Activated T-helper 1 cell treated with anti-CD3 and anti-CD28 coated beads, Interleukin-12 subunit alpha, Interleukin-12 subunit beta, Interleukin-2, Interleukin-4 antibody, amounts not matched to agents 30 ng/mL and 10 ng/mL and 1 ng/mL, durations not matched to agents 14 hours and 24 hours and 36 hours (primary cell): ENCODE measurements at places on chromosomes 6 and 20. TPM values are rescaled to one million over a fixed set of nuclear protein-coding genes. Genes with fewer than 3 reads are reported as not detected.

The CDSN gene
- not detected in 2 replicates for total RNA-seq

The KLHDC3 gene
- 76.6 and 77.0 TPM in 2 replicates for total RNA-seq

The OGFRL1 gene
- 4.2 and 4.8 TPM in 2 replicates for total RNA-seq

The LAMA5 gene
- total RNA-seq, result 0.83 and 1.2 TPM in 2 replicates

The PTCRA gene
- not detected in 2 replicates for total RNA-seq

The CCN6 gene
- 0.17 TPM in 1 of 2 replicates, not detected in the other for total RNA-seq

The HLA-DQB1 gene
- total RNA-seq, result 4.3 and 4.7 TPM in 2 replicates

The CRISP3 gene
- not detected in 2 replicates for total RNA-seq

The GGTLC1 gene
- not detected in 2 replicates for total RNA-seq

The KIF25 gene
- not detected in 2 replicates for total RNA-seq

GRCh38 chr6:168373389-168373788 lies 53.8 kb upstream of the DACT2 start:
- no peak overlapping the region for H3K27ac ChIP-seq
- H3K4me1 ChIP-seq, result no peaks in the 10 kb centered on the region
- H3K27me3 ChIP-seq, result no peaks in the 10 kb centered on the region
- DNase-seq, result no peak
- no peak overlapping the region for H3K4me3 ChIP-seq

DNA sequence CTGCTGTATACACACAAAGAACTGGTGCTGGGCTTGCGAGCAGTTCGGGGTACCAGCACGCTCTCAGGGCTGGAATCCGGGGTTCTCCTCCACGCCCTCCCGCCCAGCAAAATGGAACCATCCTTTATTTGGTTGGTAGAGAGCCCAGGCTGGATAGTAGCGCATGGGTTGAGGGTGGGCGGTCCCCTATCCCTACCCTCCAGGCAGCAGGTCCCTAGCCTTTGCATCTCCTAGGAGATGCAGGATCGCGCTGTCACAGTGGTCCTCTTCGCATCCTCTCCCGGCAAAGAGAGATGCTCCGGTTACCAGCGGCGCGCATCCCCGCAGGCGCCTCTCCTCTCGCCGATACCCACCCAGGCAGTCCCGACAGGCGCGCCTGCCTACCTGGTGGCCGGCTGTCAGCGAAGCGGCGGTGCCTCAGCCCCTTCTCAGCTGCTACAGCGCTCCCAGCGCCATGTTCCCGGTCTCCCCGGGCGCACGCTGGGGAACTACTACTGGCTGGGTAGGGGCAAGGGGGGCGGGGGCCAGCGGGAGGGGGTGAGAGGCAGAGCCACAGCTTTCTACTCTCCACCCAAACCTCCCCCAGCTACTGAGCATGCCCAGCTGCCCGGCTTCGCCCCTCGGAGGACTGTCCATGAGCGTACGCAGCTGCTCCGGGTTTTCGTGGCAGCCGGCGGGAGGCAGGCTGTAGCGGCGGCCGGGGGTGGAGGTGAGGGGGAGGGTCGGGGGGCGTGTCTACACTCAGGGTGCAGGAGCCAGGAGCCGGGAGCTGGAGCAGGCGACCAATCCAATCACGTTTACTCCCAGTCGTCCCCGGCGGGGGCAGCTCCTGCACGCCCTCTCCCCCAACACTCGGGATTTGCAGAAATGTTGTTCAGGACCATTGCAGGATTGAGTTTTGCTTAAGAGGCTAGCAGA lies at the start of gene PAK5:
TSS of gene PAK5 (minus strand) at position 699 of the 918 bp plus-strand sequence. CDS start 194,748 bp downstream, outside the sequence.
- H3K4me3 ChIP-seq, result no peak within 1 kb of the TSS
- H3K27ac ChIP-seq, result no peak within 1 kb of the TSS
- no peaks in the 10 kb centered on the region for H3K36me3 ChIP-seq
- no peak for DNase-seq

DNA sequence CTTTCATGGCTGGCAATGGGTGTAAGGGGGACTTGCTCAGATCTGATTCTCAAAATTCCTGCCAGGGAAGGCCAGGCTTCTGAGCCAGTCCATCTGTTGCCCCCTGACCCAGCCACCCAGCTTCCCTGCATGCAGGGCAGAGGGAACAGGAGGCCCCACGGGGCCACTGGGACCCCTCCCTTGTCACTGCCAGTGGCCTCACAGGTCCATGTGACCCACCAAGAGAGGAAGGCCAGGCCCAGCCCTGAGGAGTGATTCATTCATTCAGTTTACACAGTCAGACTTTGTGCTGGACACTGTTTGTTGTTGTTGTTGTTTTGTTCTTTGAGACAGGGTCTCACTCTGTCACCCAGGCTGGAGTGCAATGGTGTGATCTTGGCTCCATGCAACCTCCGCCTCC lies 39.5 kb downstream of the UBE2V1 start:
- H3K4me3 ChIP-seq, result no peak overlapping the region
- H3K4me1 ChIP-seq, result peaks cover 12% of the 10 kb centered on the region
- H3K36me3 ChIP-seq, result no peaks in the 10 kb centered on the region
- no peak overlapping the region for H3K27ac ChIP-seq
- peaks cover 7% of the 10 kb centered on the region for H3K27me3 ChIP-seq

DNA sequence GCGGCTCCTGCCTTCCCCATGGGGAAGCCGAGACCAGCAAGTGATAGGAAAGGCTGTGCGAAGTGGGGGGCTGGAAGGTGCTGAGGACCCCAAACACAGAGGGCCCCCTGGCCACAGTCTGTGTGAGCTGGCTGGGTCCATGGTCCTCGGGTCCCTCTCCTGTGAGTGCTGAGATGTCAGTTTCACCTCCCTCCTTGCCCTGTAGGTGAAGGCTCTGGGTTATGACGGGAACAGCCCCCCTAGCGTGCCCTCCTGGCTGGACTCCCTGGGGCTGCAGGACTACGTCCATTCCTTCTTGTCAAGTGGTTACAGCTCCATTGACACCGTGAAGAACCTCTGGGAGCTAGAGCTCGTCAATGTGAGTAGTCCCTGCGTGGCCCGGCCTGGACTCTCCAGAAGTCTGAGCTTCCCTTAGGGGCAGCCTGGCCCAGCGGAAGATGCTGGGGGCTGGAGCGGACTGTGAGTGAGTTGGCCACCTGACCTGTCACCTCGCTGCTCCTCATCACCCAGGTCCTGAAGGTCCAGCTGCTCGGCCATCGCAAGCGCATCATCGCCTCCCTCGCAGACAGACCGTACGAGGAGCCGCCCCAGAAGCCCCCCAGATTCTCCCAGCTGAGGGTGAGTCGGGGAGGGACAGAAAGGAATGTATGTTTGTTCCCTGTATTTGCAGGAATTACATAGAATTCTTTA lies 61.7 kb downstream of the TCP11 start:
- H3K36me3 ChIP-seq, result no peaks in the 10 kb centered on the region
- no peaks in the 10 kb centered on the region for H3K27me3 ChIP-seq
- no peaks in the 10 kb centered on the region for H3K4me1 ChIP-seq
- no peak overlapping the region for H3K4me3 ChIP-seq
- DNase-seq, result no peak

DNA sequence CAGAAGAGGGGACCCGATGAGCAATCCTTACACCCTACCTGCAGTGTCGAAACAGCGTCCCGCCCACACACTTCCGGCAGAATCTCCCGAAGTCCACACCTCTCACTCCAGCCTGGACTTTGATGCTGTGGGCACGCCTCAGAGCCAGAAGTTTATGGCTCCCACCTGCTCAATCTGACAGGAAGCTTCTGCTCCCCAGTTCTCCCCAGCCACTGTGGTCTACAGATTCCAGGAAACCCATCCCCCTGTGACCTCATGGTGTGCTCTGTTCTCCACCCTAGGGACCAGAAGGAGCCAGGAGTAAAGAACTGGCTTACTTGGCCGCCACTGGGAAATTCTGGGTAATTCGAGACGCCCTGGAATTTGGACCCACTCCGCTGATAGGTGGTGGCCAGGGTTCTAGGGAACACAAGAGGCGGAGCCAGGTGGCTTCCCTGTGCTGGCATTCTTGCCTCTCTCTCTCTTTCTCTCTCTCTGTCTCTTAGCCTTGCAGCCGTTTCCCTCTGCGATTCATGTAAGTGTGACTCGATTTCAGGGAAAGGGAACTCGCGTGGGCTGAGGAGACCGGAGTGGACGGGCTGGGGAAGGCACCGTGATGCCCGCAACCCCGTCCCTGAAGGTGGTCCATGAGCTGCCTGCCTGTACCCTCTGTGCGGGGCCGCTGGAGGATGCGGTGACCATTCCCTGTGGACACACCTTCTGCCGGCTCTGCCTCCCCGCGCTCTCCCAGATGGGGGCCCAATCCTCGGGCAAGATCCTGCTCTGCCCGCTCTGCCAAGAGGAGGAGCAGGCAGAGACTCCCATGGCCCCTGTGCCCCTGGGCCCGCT lies at the start of gene TRIM15:
TSS of gene TRIM15 (plus strand) at position 457 of the 828 bp plus-strand sequence. CDS start at position 596, 139 bp downstream.
- H3K27ac ChIP-seq, result peak within 1 kb of the TSS; percentile 63
- DNase-seq, result peak; percentile 48
- H3K36me3 ChIP-seq, result peaks cover 2% of the 10 kb centered on the region
- peak within 1 kb of the TSS; percentile 23 for H3K4me3 ChIP-seq
- peaks cover 72% of the 10 kb centered on the region for H3K4me1 ChIP-seq

DNA sequence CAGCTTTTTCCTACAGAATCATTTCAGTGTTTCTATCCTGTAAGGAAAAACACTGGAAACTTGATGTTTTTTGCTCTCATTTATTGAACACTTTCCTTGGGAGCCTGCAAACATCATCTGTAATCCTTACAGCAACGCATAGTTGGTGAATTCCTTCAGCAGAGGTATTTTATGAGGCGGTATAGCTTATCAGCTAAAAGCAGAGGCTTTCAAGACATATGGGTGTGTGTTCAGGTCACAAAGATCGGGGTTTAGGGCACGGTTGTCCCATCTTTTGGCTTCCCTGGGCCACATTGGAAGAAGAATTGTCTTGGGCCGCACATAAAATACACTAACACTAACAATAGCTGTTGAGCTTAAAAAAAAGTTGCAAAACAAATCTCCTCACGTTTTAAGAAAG lies 185.0 kb downstream of the AIG1 start:
- H3K27me3 ChIP-seq, result no peaks in the 10 kb centered on the region
- no peak overlapping the region for H3K4me3 ChIP-seq
- DNase-seq, result no peak
- H3K4me1 ChIP-seq, result peaks cover 5% of the 10 kb centered on the region

- H3K27me3 ChIP-seq, result peaks cover 33% of the 10 kb centered on the region
- H3K36me3 ChIP-seq, result no peaks in the 10 kb centered on the region
- no peaks in the 10 kb centered on the region for H3K4me1 ChIP-seq
- no peak for DNase-seq
- H3K4me3 ChIP-seq, result no peak overlapping the region
These were observed 3.7 kb upstream of the SYNDIG1 start for GRCh38 chr20:24465730-24466129.

DNA sequence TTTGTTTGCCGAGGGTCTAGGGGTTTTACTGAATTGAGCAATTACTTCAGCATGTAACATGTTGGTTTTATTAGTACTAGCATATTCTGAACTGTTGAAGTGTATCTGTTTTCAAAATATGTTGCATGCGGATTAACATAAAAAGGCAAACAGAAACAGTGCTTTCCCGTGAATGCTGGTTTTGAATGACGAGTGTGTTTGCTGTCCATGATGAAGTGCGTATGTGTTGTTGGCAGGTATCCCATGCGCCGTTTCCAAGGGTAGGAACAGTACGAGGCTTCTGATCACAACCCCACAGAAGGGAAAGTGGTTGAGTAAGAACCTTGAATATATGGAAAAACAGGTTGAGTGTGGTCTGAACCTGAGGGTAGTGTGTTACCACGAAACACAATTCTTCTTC lies 232.9 kb downstream of the SAMD5 start:
- no peak for DNase-seq
- no peak overlapping the region for H3K4me3 ChIP-seq
- H3K36me3 ChIP-seq, result no peaks in the 10 kb centered on the region
- H3K27ac ChIP-seq, result no peak overlapping the region
- no peaks in the 10 kb centered on the region for H3K27me3 ChIP-seq

DNA sequence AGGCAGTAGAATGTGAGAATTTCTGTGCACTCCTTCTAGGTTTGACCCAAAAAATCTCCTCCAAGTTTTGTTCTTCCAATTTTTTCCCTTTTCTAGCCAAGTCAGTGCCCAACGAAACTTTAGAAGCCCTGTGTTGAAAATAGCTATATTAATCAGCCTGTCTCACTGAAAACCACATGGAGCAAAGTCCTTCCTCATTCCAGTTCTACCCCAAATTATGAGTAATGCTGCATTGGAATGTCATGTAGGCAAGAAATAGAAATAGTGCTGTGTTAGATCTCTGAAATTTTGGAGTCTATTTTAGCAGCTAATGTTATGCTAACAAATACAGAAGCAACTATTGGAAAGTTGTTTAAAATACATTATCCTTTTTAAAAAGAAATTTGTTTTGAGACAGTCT lies 725.5 kb downstream of the TBC1D32 start:
- no peaks in the 10 kb centered on the region for H3K4me1 ChIP-seq
- no peak for DNase-seq
- H3K27me3 ChIP-seq, result no peaks in the 10 kb centered on the region
- no peak overlapping the region for H3K27ac ChIP-seq
- H3K36me3 ChIP-seq, result no peaks in the 10 kb centered on the region

DNA sequence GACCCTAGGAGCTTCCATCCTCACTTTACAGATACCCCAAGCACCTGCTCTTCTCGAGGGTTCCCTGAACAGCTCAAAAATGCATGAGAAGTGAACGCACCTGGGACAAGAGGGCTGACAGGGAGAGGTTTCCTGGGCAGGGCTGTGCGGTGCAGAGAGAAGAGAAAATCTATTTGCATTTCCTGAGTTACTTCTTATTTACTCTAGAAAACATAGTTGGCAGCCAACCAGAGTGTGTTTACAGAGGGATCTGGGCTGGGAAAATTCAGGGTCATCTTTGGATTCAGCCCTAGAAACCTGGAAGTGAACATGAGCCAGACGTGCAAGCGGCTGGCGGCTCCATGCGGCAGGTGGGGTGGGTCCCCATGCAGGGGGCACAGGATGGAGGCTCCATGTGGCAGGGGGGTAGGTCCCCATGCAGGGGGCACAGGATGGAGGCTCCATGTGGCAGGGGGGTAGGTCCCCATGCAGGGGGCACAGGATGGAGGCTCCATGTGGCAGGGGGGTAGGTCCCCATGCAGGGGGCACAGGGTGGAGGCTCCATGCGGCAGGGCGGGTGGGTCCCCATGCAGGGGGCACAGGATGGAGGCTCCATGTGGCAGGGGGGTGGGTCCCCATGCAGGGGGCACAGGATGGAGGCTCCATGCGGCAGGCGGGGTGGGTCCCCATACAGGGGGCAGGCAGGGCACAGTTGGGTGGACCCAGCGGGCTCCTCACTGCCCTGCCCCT lies 342.0 kb downstream of the TAF4 start:
- H3K27me3 ChIP-seq, result no peaks in the 10 kb centered on the region
- H3K4me1 ChIP-seq, result peaks cover 11% of the 10 kb centered on the region
- no peak overlapping the region for H3K4me3 ChIP-seq
- H3K27ac ChIP-seq, result no peak overlapping the region

DNA sequence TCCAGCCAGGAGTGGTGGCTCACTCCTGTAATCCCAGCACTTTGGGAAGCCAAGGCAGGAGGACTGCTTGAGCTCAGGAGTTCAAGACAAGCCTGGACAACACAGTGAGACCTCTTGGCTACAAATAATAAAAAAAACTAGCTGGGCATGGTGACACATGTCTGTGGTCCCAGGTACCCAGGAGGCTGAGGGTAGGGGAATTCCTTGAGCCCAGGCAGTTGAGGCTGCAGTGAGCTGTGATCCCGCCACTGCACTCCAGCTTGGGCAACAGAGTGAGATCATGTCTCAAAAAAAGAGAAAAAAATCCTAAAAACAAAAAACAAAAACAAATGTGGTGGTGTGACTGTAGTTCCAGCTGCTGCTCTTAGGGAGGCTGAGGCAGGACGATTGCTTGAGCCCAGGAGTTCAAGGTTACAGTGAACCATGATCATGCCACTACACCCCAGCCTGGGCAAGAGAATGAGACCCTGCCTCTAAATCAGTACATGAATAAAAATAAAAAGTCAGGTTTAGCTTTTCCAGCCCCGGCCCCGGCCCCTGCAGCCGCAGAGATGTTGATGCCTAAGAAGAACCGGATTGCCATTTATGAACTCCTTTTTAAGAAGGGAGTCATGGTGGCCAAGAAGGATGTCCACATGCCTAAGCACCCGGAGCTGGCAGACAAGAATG lies 13.5 kb upstream of the SNRPC start:
- H3K4me1 ChIP-seq, result peaks cover 6% of the 10 kb centered on the region
- no peaks in the 10 kb centered on the region for H3K27me3 ChIP-seq
- H3K27ac ChIP-seq, result no peak overlapping the region
- H3K4me3 ChIP-seq, result no peak overlapping the region
- no peaks in the 10 kb centered on the region for H3K36me3 ChIP-seq
- DNase-seq, result no peak
